PC-3 (cell line): ENCODE measurements at places on chromosomes 11 and 22.

DNA sequence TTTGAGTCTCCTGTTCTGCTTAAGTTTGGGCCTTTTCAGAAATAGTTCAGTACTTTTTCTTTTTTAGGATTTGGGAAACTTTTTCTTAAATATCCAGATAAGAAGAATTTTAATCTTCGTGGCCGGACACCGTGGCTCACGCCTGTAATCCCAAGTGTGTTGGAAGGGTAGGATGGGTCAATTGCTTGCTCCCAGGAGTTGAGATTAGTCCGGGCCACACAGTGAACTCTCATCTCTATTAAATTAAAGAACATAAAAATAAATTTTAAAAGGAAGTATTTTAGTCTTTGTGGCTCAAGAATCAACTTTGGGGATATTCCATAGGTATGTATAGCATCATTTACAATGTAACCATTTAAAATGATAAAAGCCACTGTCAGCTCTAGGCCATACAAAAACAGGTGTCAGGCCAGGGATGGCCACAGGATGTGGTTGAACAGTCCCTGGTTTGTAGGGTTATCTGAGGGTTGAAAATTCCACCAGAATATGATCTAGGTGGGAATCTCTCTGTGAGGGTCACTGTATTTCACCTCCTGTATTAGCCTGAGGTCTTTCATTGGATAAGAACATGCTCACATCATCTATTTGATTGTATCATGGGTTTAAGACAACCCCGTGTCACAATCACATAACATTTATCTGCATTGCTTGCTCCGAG is 115.6 kb downstream of the GGTLC2 start:
- H3K4me3 ChIP-seq: no peak overlapping the region
- DNase-seq: no peak
- H3K36me3 ChIP-seq: no peaks in the 10 kb centered on the region
- no peaks in the 10 kb centered on the region for H3K27me3 ChIP-seq
- no peak overlapping the region for H3K27ac ChIP-seq

DNA sequence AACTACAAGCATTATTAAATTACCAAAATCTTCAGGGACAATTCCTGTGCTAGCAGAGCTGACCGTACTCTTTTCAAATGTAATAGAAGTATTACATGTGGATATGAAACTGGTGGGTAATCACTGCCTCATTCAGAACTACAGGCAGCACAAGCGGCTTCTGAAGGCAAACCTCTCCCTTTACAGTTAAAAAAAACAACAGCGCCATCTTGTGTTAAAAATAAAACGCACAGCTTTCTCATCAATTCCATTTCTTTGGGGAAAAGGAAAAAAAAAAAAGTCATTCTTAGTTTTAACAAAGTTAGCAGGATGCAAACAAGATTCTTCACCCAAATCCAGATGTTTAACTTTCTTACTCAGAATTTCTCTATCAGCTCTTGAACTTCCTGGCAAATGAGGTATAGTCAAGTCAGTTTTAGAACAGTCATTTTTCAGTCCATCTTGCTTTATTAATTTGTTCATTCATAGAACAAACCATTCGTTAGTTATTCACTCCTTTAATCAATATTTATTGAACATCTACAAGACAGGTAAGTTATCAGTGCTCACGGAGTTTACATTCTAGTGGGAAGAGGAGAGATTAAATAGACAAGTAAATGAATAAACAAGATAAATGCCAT is 331.8 kb upstream of the MPPED2 start:
- H3K27ac ChIP-seq: no peak overlapping the region
- H3K4me1 ChIP-seq: no peaks in the 10 kb centered on the region
- no peak overlapping the region for H3K4me3 ChIP-seq
- no peaks in the 10 kb centered on the region; the same call in 1 of the 2 replicates for H3K27me3 ChIP-seq
- H3K36me3 ChIP-seq: no peaks in the 10 kb centered on the region
- DNase-seq: peak; percentile 69

DNA sequence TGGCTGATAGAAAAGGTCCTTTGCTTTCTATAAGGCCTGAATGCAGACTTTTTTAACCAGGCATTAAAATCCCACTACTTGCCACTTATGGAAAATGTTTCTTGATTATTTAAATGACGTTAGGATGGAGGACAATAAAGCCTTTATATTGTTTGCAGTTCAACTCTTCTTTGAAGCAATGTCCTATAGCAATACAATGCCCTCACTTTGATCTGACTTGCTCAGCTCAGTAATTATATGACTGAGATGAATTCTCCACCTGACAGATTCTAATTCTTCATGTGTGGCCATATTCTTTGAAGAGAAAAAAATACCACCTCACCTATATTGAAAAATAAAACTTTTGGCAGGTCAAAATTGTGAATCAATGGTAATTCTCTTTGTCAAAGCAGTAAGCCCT is 182.0 kb upstream of the MTMR2 start:
- no peaks in the 10 kb centered on the region for H3K36me3 ChIP-seq
- no peaks in the 10 kb centered on the region for H3K27me3 ChIP-seq
- H3K4me3 ChIP-seq: no peak overlapping the region
- H3K4me1 ChIP-seq: peaks cover 17% of the 10 kb centered on the region
- DNase-seq: no peak
- H3K27ac ChIP-seq: no peak overlapping the region

DNA sequence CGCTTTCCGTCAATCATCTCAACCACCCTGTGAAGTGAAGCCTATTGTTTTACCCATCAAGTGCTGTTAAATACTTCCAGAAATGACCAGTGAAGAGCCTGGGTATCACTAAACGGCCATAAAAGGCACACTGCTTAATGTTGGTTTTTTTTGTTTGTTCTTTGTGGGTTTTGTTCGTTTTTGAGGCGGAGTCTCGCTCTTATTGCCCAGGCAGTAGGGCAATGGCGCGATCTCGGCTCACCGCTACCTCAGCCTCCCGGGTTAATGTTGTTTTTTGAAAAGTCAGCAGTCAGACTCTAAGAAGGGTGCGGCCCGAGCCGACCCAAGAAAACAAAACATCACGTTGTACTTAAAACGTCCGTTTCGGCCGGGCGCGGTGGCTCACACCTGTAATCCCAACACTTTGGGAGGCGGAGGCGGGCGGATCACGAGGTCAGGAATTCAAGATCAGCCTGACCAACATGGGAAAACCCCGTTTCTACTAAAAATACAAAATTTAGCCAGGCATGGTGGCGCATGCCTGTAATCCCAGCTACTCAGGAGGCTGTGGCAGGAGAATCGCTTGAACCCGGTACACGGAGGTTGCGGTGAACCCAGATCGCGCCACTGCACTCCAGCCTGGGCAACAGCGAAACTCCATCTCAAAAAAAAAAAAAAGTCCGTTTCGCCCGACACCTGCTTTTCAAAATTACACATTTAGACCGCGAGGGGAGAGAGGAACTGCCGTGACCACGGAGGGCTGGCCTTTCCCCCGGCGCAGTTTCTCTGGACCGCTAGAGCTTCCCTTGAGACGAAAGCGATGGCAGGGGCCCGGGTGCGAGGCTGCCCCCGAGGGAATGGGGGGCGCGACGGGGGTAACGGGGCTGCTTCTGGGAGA is 714 bp downstream of the CD59 start:
- DNase-seq: no peak
- H3K4me1 ChIP-seq: peaks cover 47% of the 10 kb centered on the region
- peak overlapping the region; percentile 85 for H3K4me3 ChIP-seq
- peaks cover 34% of the 10 kb centered on the region for H3K36me3 ChIP-seq

GRCh38 chr11:59272771-59273372 is 60.1 kb upstream of the MPEG1 start:
- peak overlapping the region; percentile 59 for H3K27ac ChIP-seq
- H3K36me3 ChIP-seq: no peaks in the 10 kb centered on the region
- H3K4me1 ChIP-seq: peaks cover 3% of the 10 kb centered on the region
- H3K27me3 ChIP-seq: peaks cover 8% of the 10 kb centered on the region; the same call in 1 of the 2 replicates
- no peak for DNase-seq
- H3K4me3 ChIP-seq: no peak overlapping the region

DNA sequence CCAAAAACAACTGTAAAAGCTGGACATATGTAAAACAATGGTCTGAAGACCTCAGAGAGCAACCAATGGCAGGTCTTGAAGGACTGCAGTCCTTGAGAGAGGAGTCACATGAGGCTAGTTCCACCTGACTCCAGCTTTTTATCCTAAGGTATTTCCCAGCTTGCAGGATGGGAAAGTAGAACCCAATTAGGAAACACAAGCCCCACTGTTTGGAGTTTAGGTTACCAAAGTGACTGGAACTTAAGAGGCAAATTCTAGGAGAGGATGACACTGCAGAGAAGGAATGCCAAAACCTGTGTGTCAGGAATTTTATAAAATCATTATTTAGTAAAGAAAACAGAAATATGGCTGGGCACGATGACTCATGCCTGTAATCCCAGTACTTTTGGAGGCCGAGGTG is 18.4 kb downstream of the OR2AT4 start:
- H3K36me3 ChIP-seq: no peaks in the 10 kb centered on the region
- H3K4me3 ChIP-seq: no peak overlapping the region
- no peak overlapping the region for H3K27ac ChIP-seq
- DNase-seq: peak; percentile 68
- H3K27me3 ChIP-seq: peaks cover 10% of the 10 kb centered on the region; the same call in 1 of the 2 replicates

DNA sequence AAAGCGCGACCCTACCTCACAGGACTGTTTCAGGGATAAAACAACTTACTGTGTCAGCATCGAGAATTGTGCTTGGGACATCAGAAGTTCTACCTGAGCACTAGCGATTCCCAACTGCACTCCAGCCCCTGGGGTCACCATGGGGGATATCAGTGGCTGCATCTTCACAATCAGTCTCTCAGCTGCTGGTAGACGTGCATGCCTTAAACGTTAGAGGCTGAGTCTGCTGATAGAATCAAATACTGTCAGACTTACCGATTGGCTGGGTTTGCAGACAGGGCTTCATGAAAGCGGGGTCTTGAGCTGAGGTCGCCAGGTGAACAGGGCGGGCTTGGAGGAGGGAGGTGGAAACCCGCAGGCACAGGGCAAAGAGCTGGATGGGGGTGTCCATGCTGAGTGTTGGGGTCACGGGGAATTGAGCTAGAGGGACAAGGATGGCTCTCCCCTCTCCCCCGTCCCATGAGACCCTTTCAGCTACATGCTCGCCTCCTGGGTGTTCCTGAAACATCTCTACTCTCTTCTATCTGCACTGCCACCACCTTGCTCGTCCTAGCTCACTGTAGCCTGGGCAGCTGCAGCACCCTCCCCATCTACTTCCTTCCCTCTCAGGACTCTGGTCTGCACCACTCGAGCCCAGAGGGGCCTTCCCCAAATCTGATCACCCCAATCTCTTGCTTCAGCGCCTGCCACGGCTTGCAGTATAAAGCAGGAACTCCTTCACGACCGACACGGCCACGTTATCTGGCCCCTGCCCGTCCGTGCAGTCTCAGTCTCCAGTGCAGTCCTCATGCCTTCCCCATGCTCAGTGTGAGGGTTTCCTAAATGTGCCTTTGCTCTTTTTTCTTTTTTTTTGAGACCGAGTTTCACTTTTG is 43.5 kb downstream of the ST14 start:
- H3K4me1 ChIP-seq: no peaks in the 10 kb centered on the region
- no peaks in the 10 kb centered on the region for H3K27me3 ChIP-seq
- DNase-seq: no peak
- no peak overlapping the region for H3K27ac ChIP-seq
- H3K4me3 ChIP-seq: no peak overlapping the region

DNA sequence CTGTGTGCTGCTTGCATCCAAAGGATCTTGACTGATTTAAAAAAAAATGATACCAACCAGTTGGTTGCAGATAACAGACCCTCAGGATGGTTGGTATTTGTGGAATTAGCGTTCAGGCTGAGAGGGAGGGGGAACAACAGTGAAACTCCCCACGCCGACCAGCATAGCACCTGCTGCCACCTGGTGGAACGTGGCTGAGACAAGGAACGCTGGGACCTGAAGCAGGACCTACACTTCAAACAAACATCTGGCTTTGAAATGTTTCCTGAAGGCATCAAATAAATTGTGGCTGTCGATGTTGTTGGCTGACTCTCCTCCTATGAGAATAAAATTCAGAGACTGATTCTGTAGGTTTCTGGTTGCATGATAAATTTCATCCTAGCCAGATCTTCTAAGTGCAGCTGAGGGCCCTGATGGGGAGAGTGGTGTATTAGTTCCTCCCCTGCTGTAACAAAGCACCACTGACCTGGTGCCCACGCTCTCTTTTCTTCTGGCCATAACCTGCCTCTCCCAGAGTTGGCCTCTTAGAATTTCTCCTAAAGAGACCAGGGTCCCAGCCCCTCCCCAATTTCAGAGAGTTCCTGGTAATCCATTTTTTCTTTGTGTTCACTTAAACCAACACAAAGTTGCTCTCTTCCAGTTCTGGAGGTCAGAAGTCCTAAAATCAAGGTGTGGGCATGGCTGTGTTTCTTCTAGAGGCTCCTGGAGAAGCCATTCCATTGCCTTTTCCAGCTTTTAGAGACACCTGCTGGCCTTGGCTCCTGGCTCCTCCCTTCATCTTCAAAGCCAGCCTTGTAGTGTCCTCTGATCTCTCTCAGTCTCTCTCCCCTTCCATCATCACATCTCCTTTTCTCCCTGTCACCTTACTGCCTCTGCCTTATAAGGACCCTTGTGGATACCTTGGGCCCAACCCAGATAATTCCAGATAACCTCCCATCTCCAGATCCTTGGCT is 17.3 kb downstream of the APOL2 start:
- H3K27me3 ChIP-seq: peaks cover 13% of the 10 kb centered on the region
- no peak overlapping the region for H3K27ac ChIP-seq
- no peak overlapping the region for H3K4me3 ChIP-seq
- H3K4me1 ChIP-seq: no peaks in the 10 kb centered on the region
- no peaks in the 10 kb centered on the region for H3K36me3 ChIP-seq

- H3K4me1 ChIP-seq: peaks cover 12% of the 10 kb centered on the region
- H3K27me3 ChIP-seq: no peaks in the 10 kb centered on the region
- H3K27ac ChIP-seq: peak overlapping the region; percentile 27; the same call in 1 of the 2 replicates
- no peaks in the 10 kb centered on the region for H3K36me3 ChIP-seq
Measured at GRCh38 chr11:103961010-103961409, 75.4 kb upstream of the DDI1 start.

GRCh38 chr11:47418454-47419259 is 7.6 kb downstream of the PSMC3 start:
- H3K4me3 ChIP-seq: no peak overlapping the region
- no peaks in the 10 kb centered on the region for H3K27me3 ChIP-seq
- peaks cover 33% of the 10 kb centered on the region; the same call in 1 of the 2 replicates for H3K36me3 ChIP-seq
- H3K27ac ChIP-seq: no peak overlapping the region
- peaks cover 19% of the 10 kb centered on the region for H3K4me1 ChIP-seq
- DNase-seq: no peak

DNA sequence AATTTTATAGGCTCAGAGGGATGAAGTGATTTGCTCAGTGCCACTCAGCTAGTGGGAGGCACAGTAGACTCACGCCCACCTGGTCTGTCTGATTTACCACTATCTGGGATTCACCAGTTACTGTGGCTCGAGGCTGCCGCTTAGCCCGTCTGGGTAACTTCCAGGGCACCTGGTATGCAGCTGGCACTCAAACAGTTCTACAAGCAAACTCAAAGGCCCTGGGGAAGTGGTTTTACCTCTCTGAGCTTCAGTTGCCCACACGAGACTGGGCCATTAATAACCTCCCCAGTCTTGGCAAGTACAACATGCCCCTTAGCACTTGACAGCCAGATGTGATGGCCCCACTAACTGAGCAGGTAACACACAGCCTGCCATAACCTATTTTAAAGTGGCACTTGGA is 2.6 kb downstream of the GDPD5 start:
- H3K27me3 ChIP-seq: no peaks in the 10 kb centered on the region
- H3K27ac ChIP-seq: no peak overlapping the region
- H3K36me3 ChIP-seq: no peaks in the 10 kb centered on the region
- peaks cover 20% of the 10 kb centered on the region for H3K4me1 ChIP-seq
- no peak overlapping the region for H3K4me3 ChIP-seq
